ENCODE measurements at places on chromosomes 1 and 21.

- DNase-seq = no peak
Measured at GRCh38 chr21:46347203-46347550, 23.2 kb downstream of the PCNT start.

- no peak for DNase-seq
Measured at GRCh38 chr1:46401154-46401913, 7.2 kb downstream of the FAAH start.

GRCh38 chr1:187384504-187384903, 555.8 kb downstream of the PLA2G4A start:
- DNase-seq = no peak

- DNase-seq = no peak
Measured at GRCh38 chr1:204417074-204417997, 5.7 kb upstream of the PPP1R15B start.

DNA sequence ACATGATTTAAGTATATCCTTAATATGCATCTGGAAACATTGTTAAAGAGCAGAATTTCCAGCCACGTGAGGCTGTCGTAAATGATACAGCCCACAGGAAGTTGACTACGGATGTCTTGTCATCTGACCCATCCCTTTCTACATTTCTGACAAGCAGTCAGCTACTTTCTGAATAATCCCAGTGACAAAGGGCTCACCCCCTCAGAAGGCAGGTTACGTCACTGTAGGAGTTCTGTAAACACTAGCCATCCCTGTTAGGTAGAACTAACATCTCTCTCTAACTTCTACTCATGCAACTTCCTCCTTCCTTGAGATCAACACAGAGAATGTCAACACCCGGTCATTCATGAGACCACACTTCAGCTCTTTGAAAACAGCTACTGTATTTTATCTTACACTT, 259.2 kb downstream of the GREM2 start:
- no peak for DNase-seq

- DNase-seq = no peak
Measured at GRCh38 chr1:167717351-167717750, 4.4 kb upstream of the MPZL1 start.

GRCh38 chr1:89631816-89632656, 884 bp upstream of the LRRC8C start:
- DNase-seq = no peak

DNA sequence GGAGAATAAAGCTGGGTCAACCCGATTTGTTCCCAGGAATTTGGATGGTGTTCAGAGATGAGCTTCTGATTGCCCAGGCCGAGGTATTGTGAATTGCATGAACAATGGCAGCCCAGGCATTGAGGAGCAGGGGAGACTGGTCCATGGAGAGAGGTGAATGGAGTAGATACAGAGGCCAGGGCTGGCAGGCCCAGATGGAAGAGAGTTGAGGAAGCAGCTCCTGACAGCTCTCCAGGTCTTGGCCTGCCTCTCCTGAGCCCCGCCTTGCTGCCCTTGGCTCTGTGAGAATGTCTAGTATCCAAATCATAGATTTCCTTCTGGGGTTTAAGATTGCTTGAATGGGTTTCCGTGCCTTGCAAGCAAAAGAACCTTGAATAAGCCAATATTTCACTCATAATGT, 11.5 kb downstream of the ABCA4 start:
- no peak for DNase-seq

DNA sequence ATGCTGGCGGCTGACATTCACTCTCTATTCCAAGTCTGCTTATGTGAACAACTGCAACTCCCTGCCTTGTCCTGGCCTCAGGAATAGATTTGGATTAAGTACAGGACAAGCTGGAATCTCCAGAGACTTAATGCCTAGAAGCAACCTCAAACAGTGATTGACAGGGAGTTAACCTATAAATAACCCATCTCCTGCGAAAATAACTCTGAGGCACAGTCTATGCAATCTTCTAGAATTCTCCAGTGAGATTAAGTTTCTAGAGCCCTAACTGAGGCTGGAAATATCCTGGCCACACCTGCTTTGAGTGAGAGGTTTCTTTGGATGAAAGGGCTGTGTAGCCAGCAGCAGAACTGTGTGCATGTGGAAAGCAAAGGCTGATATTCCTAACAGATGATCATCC, 25.3 kb upstream of the ATP1A1 start:
- DNase-seq = no peak

GRCh38 chr1:108075055-108075454, 110.1 kb upstream of the VAV3 start:
- no peak for DNase-seq

GRCh38 chr1:11151114-11151513, 38.0 kb upstream of the ANGPTL7 start:
- no peak for DNase-seq

DNA sequence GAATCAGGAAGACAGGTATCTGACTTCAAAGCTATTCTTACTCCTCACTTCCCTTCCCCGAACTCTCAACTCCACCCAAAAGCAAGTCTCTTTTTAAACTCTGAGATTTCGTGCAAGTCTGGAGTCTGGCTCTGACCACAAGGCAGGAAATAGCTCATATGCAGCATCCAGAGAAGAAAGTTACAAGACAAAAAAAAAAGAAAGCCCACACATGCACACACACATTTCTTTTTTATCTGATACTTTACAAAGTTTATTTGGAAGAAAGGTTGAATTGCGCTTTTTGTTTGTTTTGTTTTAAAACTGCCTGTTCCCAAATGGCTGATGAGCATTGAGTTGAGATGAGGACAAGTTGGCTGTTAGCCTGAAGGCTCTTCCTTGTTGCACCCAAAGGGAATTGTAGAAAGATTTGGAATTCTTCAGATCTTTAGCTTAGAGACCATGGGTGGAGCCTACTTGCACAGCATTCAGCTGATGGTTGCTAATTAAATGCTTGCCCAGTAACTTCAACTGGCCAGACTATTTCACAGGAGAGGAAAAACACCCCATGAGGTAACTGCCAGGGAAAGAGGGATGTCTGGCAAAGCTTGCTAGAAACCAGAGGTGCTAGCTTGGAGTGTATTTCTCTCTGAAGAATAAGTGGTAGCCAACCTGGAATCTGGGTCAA, 490.3 kb downstream of the TTLL7 start:
- DNase-seq = peak; percentile 61

GRCh38 chr1:210250998-210251679, 18.5 kb downstream of the SERTAD4 start:
- DNase-seq = no peak

DNA sequence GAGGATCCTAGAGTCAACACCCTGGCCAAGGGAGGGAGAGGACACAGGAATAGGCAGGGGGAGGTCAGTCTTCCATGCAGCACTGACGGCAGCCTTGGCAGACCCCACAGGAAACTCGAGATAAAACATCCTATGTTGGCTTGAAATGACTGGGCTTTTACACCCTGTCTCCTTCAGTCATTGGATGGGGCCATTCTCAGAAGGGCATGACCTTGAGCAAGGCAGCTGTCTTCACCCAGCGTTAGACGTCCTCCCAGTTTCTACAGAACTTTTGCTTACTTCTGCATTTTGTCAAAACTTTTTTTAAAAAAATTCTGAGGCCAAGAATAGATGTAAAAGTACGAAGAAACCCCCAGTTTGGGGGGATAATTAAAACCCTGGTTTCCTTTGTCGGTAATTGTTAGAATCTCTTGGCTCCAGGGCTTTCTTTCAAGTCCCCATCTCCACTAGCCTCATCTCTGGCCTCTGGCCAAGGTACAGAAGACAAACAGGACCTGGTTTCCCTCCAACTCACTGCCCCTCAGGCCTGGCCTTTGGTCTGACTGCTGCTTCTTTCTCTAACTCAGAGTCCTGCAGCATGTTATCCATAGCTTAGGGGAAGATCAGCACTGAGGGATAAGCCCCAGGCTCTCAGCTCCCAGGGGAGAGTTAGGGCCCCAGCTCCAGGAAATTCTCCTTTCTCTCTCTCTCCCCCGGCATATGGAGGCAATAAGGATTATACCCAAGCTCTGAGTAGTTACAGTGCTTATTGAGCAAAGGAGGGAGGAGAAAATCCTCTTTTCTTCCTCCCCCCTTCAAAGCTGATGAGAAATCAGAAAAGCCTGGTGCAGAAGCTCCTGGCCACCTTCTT, 51.6 kb upstream of the KCND3 start:
- no peak for DNase-seq

- no peak for DNase-seq
Measured at GRCh38 chr1:16717336-16718098, 22.8 kb upstream of the RNU1-4 start.

DNA sequence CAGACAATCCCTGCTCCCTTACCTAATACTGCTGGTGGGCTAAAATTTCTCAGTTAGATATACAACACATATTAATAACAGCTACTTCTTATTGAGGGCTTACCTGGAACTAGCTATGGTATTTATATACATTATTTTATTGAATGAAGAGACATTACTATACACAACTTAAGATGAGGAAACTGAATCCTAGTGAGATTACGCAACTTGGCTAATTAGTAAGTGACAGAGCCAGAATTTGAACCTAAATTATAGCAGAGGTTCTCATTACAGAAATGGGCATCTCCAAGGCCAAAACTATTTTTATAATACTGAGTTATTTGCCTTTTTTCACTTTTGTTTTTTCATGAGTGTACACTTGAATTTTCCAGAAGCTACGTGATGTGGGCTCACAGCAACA, 44.5 kb upstream of the SMYD2 start:
- no peak for DNase-seq

- DNase-seq = no peak
Measured at GRCh38 chr1:81571946-81572345, 228.8 kb upstream of the ADGRL2 start.

- DNase-seq = no peak
Measured at GRCh38 chr1:12621346-12622335, 3.6 kb upstream of the DHRS3 start.

DNA sequence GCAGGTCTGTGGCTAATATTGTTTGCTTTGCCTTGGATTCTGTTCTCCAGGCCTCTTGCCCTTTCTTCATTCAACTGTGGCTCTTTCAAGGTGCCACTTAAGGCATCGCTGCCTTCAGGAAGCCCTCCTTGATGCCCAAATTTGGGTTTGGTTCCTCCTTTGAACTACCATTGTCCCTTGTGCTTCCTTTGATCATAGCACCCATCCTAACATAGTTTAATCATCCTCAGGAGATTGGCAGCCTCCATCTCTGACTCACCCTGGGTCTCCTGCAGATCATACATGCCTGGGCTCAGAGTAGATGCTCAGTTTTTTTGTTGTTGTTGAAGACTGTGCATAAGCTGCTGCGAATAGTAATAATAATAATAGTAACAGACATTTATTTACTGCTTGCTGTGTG, 54.4 kb upstream of the ACOT11 start:
- DNase-seq = no peak

GRCh38 chr1:40745176-40745575, 38.4 kb upstream of the KCNQ4 start:
- DNase-seq = no peak

- DNase-seq = no peak
Measured at GRCh38 chr21:41977034-41977950, 23.5 kb upstream of the C2CD2 start.

DNA sequence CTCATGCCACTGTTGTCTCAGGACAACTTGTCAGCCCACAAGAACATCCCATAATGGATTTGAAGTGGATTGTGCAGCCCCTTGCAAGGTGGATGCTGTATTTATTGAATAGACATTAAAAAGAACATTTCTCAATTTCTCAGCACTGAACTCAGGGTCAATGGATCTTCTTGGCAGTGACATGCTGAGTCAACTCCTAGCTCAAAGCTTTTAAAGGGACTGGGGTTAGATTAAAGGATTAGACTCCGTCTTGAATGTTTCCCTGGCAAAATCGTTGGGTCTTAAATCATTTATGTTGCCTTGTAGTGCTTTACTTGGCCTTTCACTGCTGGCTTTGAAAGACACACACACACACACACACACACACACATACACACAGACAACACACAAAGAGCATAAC, 221.6 kb upstream of the PBX1 start:
- DNase-seq = no peak

DNA sequence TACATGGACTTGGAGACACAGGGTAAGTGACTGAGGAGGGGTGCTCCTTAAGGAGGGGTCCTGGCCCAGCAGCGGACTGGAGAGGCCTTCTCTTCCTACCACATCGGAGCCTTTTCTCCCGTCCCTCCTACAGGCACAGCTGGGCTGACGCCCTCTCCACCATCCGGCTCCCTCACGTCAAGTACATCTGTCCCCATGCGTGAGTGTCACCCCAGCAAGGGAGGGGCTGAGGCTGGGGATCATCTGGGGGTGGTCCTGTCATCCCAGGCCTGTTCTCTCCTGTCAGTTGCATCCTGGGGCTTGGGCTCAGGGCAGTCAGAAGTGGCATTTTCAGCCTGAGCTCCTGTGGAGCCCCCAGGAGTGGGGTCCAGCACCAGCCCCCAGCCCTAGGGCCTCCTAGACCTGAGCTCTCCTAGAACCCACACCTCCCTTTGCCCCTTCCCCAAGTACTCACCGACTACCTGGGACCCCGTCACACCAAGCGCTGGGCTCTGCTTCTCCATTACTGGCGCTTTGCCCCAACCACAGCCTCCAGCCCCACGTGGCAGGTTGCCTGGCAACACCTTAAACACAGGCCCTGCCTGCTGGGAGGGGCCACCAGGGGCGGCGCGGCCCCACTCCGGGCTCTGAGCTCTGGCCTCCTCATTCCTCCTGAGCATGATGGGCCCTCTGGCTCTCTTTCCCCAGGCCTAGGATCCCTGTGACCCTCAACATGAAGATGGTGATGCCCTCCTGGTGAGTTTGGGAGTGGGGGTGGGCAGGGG, 2.3 kb downstream of the LYPLA2 start:
- DNase-seq = peak; percentile 51

GRCh38 chr1:149917571-149918144, at the start of gene SV2A:
Gene SV2A, minus strand, starts transcription at chr1:149917844. Its CDS starts 4,004 bp downstream, at chr1:149913840.
- peak; percentile 58 for DNase-seq

- no peak for DNase-seq
Measured at GRCh38 chr1:163290025-163290640, 31.6 kb upstream of the NUF2 start.

GRCh38 chr1:113567427-113567826, 177.1 kb downstream of the MAGI3 start:
- DNase-seq = no peak

GRCh38 chr1:1173793-1174415, at the start of gene TTLL10:
Gene TTLL10, plus strand, starts transcription at chr1:1173880. Its CDS starts 5,336 bp downstream, at chr1:1179216.
- DNase-seq = peak; percentile 63

DNA sequence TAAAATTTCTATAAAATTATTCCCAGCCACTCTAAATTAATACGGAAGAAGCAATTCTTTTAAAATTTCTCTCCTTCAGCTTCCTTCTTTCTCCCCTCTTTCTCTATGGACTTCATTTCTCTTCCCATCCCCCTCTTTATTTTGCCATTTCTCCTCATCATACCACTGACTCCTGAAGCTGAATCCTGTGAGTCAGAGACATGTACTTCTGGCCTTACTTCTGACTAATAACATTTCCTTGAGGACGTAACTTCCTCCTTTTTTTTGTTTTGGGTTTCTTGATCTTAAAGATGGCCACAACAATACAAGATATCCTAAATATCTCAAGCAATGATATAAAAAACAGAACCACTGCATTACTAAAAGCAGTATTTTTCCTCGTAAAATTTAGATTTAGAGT, 63.6 kb upstream of the DENND1B start:
- peak; percentile 6 for DNase-seq

GRCh38 chr1:228393811-228394570, 12.6 kb downstream of the TRIM11 start:
- no peak for DNase-seq

Measured in CD4-positive, alpha-beta T cell treated with Interleukin-4 for 1 hour (primary cell).